Effector memory CD8-positive, alpha-beta T cell (primary cell): ENCODE measurements at places on chromosomes 2 and 18.

GRCh38 chr18:45556222-45556621, 59.1 kb upstream of the SLC14A2 start:
- no peaks in the 10 kb centered on the region for H3K36me3 ChIP-seq
- no peak overlapping the region for H3K27ac ChIP-seq
- DNase-seq = no peak
- no peak overlapping the region for H3K4me3 ChIP-seq

DNA sequence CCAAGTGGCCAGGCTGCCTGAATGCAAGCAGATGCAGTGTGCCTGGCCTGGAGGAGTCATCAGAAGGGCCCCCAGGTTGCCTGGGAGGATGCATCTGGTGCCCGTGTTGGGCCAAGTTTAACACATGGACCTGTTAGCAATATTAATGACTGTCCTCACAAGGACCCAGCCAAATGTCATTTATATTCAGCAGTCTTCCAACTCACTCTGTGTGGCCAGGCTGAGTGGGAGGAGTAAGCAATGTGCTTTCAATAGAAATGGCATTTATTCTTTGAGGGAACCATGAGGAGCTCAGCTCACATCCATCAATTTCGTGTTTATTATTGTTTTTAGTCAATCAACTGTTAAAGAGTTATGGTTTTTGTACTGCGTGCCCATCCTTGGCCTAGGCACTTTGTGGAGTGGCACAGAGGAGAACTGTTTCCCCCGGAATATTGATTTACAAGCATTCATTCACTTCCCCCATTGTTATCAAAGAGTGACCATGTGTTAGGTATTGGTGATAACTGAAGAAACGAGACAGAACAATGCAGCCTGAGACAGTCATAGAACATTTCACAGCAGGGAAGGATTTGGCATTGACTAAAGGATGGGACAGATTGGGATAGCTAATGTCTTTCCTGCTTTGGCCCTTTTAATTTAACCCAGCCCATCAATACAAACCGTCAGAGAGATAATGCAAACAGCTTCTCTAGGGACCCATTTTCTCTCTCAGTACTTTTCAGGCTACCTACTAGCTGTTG, 725.2 kb downstream of the TSN start:
- no peaks in the 10 kb centered on the region for H3K27me3 ChIP-seq
- H3K27ac ChIP-seq = no peak overlapping the region
- H3K4me1 ChIP-seq = no peaks in the 10 kb centered on the region
- DNase-seq = no peak
- H3K36me3 ChIP-seq = no peaks in the 10 kb centered on the region

DNA sequence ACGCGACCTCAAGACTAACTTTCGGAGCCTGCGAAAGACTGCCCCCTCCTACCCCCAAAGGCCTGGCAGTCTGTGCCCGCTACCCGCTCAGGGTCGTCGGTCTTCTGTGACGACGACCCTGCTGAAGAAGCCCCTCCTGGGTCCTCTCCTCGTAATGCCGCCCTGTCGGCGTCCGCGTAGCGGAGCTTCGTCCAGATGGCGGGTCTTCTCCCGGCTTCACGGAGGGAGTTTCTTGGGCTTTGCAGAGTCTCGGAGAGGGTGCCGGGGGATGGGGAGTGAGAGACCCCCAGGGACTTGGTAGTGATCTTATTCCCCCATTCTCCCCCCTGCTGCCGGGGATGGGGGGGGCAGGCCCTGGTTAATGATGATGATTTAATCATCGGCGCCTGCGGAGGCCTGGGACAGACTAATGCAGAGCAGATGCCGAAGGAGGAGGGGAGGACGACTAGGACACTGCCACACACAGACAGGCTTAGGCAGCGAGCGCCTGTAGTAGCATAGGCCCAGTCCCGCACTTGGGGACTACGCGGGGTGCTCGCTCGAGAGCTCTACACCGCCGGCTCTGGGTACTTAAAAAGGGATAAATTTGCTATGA, 528 bp upstream of the PCGF1 start:
- peaks cover 38% of the 10 kb centered on the region for H3K27me3 ChIP-seq
- DNase-seq = no peak
- peak overlapping the region; percentile 97 for H3K4me3 ChIP-seq
- H3K36me3 ChIP-seq = peaks cover 42% of the 10 kb centered on the region

DNA sequence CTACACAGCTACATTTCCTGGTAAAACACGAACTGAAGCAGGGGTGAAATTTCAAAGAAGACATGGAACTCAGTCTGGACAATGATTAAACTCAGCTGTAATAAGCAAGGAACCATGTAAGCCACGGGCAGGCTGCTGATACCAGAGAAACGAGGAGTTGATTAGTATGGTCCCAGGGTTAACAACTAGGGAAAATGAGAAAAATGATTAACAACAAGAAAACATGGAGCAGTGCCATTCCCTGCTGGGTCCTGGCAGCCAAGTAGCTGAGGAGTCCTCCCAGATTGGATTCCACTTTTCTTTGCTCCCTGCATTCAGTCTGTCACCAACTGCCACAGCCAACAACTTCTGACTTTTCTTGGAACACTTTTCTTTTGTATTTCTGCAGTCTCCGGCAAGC, 517.0 kb upstream of the KLHL29 start:
- H3K4me1 ChIP-seq = no peaks in the 10 kb centered on the region
- H3K36me3 ChIP-seq = no peaks in the 10 kb centered on the region
- DNase-seq = no peak
- H3K4me3 ChIP-seq = no peak overlapping the region

DNA sequence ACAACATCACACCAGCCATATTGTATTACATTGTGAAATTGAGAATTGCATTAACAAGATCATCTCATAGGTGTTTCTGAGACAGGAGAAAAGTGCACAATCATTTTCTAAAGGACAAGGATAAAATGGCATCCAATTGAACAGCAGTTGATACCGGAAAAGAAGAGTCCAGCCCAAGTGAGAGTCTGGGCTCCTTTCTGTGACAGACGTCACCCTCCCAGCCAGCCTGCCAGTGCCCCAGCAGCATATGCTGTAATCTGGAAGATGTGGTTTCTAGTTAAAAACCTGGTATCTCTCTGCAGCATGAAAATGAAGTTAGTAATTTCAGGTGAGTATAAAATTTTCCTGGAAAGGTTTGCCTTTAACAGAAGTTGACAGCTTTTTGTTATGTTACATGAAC, 1531.7 kb upstream of the PIK3C3 start:
- no peak overlapping the region for H3K4me3 ChIP-seq
- no peaks in the 10 kb centered on the region for H3K27me3 ChIP-seq
- no peaks in the 10 kb centered on the region for H3K4me1 ChIP-seq
- H3K27ac ChIP-seq = no peak overlapping the region

DNA sequence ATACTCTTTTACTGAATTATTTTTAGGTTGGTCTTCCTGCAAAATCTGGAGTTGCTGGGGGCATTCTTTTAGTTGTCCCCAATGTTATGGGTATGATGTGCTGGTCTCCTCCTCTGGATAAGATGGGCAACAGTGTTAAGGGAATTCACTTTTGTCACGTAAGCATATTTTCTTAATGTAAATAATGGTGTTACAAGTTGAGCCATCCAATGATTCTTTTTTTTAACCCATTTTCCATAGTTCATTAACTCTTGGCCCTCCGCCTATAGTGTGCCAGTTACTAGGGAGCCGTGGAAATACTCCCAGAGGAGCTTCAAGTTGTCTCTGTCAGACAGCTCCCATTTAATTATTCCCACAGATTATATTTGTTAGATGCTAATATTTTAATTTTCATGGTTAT, 49.8 kb downstream of the GLS start:
- no peak overlapping the region for H3K4me3 ChIP-seq
- no peak for DNase-seq
- peak overlapping the region; percentile 53 for H3K27ac ChIP-seq
- peaks cover 80% of the 10 kb centered on the region for H3K36me3 ChIP-seq
- H3K27me3 ChIP-seq = no peaks in the 10 kb centered on the region
